RPMI7951 (cell line): ENCODE measurements at places on chromosomes 3 and 15. TPM values are rescaled to one million over a fixed set of nuclear protein-coding genes. Genes with fewer than 3 reads are reported as not detected.

DNA sequence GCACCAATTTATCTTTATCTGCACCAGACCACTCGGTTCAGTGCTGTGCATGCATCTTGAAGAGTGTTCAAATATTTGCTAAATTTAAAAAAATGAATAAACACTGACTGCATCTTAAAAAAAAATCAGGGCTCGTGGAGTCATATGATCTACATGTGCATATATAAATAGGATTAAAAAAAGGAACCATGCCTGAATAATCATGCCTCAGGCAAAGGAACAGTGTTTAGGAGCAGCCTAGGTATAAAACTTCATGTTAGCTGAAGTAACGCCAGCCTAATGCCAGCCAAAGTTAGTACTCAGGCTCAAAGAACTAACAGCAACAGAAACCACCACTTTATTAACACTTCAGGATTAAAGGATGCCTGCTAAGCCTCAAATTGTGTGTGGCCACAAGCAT lies 9.5 kb downstream of the ABCC5 start:
- DNase-seq, result no peak

DNA sequence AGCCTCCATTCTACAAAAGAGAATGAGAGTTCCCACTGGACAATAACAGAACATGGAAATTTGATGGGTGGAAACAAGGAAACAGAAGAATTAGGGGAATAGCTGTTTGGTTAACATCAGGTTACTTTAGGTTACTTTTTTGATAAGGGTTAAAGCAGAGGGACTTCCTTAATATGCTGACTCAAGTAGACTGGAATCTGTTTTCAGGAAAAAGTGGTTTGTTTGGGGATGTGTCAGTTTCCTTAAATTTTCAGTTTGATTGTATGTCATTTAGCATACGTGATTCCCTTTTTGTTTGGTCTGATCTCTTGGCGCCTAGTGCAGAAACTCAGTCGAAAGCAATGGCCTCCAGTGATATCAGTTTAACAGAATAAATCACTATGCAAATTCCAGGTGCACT lies 411.8 kb upstream of the GRM7 start:
- DNase-seq, result no peak

DNA sequence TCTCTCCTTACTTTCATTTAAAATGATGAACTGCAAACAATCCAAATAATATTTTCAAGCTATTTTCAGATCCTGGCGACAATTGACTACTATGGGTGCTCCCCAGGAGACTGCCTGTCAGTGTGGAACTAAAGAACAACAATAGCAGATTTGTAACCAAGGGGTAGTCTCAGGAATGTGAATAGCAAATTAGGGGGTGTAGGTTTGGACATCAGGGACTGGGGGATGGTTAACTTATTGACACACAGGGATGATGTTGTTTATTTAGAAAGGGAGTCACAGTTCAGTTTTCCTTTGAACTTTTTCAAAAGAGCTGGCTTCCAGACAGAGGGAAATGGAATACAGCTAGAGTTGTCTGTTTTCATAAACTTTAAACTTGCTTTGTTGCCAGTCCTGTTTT lies 229.8 kb downstream of the LRTM1 start:
- DNase-seq, result no peak

The HHATL gene
- total RNA-seq, result not detected in 2 replicates

The CFAP92 gene
- 0.36 TPM in 1 of 2 replicates, not detected in the other for total RNA-seq
